Stimulated activated CD4-positive, alpha-beta T cell treated with anti-CD3 and anti-CD28 coated beads, Interleukin-15, amount 100 ng/mL, for 24 hours (primary cell): ENCODE measurements at places on chromosomes 13 and 19.
A peak's percentile ranks its signal among the peaks of the same experiment; 100 is the strongest.

GRCh38 chr13:58379221-58379620, 747.7 kb downstream of the PCDH17 start:
- no peak for DNase-seq

DNA sequence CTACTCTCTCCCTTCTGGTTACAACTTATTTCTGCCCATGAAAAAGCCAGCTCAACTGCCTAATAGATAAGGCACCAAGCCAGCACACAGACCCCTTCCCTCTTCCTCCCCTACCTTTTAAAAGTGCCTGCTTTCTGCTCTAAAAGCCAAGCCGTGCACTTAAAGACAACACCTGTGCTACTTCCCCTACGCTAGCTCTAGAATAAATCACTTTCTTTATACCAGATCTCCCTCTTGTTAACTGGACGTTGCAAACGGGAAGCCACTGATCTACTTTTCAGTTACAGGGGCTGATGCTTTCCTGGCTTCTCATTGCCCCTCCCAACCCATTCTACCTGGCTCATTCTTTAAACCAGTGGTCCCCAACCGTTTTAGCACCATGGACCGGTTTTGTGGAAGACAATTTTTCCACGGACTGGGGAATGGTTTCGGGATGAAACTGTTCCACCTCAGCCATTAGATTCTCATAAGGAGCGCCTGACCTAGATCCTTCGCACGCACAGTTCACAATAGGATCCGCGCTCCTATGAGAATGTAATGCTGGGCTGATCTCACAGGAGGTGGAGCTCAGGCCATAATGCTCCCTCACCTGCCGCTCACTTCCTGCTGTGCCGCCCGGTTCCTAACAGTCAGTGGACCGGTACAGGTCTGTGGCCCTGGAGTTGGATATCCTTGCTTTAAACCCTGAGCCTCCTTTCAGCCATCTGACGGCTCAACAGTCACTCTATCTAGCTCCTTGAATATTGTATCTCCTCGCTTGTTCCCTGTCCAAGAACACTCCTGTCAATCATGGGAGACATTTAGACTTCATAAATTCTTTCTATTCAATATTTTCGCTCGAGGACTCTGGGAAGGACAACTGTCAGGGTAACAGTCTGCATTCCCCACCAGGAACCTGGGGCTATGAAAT, 841 bp upstream of the ZNF223 start:
- DNase-seq = peak; percentile 24

- peak; percentile 24 for DNase-seq
Measured at GRCh38 chr19:43560687-43561086, 14.6 kb downstream of the XRCC1 start.

DNA sequence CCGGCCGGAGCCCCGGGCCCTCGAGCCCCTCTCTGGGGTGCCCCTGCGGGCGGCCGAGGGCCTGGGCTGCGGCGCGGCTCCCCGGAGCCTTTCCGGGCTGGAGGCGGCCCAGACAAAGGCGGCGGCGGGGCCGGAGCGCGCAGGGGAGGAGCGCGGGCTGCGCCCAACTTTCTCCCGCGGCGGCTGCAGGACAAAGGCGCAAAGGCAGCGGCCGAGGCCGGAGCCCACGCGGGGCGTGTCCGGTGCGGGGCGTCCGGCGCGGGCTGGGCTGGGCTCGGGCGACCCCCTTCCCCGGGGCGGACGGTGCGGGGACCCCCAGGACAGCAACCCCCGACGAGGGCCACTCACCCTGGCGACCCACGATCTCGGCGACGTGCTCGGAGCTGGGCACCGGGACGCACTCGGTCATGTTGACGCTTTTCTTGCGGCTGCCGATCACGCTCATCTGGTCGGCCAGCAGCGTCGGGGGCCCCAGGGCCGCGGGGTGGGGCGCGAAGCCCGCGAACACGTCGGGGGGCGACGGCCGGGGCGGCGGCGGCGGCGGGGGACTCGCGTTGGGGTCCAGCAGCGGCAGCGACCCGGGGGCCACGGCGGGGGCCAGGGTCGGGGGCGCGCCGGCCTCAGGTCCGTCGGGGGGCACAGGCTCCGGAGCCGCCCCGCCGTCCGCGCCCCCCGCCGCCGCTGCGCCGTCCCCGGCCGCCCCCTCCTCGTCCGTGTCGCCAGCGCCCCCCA, 843 bp downstream of the MEX3D start:
- DNase-seq = peak; percentile 24
